ENCODE measurements at places on chromosomes 11 and 22. TPM values are rescaled to one million over a fixed set of nuclear protein-coding genes. Genes with fewer than 3 reads are reported as not detected.

The CLDN5 gene
- total RNA-seq: not detected

The MRGPRX4 gene
- total RNA-seq: not detected

The MMP8 gene
- total RNA-seq: under 0.01 TPM

The RTN4R gene
- total RNA-seq: 1.3 TPM

The GLB1L2 gene
- total RNA-seq: not detected

The TMEM126B gene
- total RNA-seq: 67.0 TPM

The PIH1D2 gene
- total RNA-seq: 2.6 TPM

The CECR2 gene
- not detected for total RNA-seq

The MPEG1 gene
- not detected for total RNA-seq

The HEPN1 gene
- total RNA-seq: not detected

The C11orf21 gene
- total RNA-seq: not detected

The C11orf91 gene
- total RNA-seq: not detected

The TMEM134 gene
- 18.4 TPM for total RNA-seq

The OR4D5 gene
- total RNA-seq: not detected

The B4GALNT4 gene
- 1.3 TPM for total RNA-seq

The PHF21B gene
- not detected for total RNA-seq

The P2RY6 gene
- 0.32 TPM for total RNA-seq

The GRM5 gene
- under 0.01 TPM for total RNA-seq

The ALDH3B1 gene
- total RNA-seq: 27.1 TPM

The CREB3L1 gene
- 66.7 TPM for total RNA-seq

The CHST1 gene
- total RNA-seq: 0.97 TPM

The GAB4 gene
- not detected for total RNA-seq

The OR8D4 gene
- total RNA-seq: not detected

The RCOR2 gene
- total RNA-seq: 1.7 TPM

The CDC42EP2 gene
- total RNA-seq: 21.3 TPM

The CTSW gene
- 0.43 TPM for total RNA-seq

The OR6T1 gene
- not detected for total RNA-seq

The ALG9 gene
- total RNA-seq: 35.8 TPM

The VSIG2 gene
- under 0.01 TPM for total RNA-seq

The TST gene
- total RNA-seq: 54.4 TPM

The OR52A1 gene
- total RNA-seq: not detected

The MRGPRG gene
- total RNA-seq: not detected

The PKDREJ gene
- not detected for total RNA-seq

The LUZP2 gene
- under 0.01 TPM for total RNA-seq

The CARD18 gene
- total RNA-seq: under 0.01 TPM

The SPON1 gene
- total RNA-seq: 0.43 TPM

The CRY2 gene
- total RNA-seq: 14.5 TPM

The APOL3 gene
- total RNA-seq: 10.4 TPM

The TCF20 gene
- 26.4 TPM for total RNA-seq

The GAS2 gene
- 0.64 TPM for total RNA-seq
